ENCODE measurements at places on chromosomes 12 and 14.

GRCh38 chr12:52740584-52740983 is 36.6 kb downstream of the KRT76 start:
- ATAC-seq = no peak

DNA sequence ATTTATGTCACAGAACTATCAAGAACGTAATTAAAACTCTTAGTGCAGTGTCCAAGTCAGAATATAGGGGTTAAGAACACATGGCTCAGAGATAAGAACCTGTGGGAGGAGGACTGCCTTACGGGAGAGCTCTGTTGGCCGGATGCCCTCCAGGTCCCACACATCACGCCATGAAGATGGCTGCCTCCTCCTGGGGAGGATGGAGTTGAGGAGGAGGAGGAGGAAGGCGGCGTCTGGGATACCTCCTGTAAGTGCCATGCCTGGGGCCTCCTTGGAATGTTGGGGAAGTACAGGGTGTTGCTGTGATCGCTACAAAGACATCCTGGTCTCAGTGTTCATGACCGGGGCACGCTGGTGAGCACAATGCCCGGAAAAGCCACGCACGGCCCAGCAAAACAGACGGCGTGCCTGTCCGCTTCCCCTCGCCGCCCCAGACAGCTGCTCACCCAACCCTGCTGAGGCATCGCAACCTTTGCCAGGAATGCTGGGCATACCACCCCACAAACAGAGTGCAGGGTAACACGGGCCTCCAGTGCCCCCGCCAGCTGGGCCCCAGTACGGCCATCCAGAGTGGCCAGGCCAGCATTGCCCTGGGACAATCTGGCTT is 28.7 kb upstream of the CD9 start:
- ATAC-seq = no peak

DNA sequence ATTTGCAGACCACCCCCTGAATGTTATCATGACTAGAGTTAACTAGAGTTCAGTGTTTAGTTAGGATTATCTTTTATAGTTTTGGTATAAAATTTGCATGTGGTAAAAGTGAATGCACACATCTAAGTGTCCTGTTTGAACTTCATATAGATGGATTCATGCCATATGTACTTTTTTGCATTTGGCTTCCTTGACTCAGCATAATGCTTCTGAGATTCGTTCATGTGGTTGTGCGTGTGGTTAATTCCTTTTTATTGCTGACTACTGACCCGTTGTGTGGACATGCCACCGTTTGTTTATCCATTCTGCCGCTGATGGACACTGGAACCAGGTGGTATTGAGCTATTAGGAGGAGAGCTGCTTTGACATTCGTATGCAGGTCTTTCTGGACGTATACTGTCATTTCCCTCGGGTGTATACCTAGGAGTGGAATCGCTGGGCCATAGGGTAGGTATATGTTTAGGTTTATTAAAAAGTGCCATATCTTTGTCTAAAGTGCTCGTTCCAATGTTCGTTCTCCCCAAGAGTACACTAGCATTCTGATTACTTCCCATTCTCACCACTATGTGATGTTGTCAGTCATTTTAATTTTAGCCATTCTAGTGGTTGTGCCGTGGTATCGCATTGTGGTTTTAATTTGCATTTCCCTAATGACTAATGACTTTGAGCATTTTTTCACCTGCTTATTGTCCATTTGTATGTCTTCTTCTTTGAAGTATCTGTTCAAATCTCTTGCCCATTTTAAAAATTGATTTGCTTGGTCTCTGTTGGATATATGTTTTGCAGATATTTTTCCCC is 37.7 kb downstream of the RIN3 start:
- ATAC-seq = peak; percentile 15

DNA sequence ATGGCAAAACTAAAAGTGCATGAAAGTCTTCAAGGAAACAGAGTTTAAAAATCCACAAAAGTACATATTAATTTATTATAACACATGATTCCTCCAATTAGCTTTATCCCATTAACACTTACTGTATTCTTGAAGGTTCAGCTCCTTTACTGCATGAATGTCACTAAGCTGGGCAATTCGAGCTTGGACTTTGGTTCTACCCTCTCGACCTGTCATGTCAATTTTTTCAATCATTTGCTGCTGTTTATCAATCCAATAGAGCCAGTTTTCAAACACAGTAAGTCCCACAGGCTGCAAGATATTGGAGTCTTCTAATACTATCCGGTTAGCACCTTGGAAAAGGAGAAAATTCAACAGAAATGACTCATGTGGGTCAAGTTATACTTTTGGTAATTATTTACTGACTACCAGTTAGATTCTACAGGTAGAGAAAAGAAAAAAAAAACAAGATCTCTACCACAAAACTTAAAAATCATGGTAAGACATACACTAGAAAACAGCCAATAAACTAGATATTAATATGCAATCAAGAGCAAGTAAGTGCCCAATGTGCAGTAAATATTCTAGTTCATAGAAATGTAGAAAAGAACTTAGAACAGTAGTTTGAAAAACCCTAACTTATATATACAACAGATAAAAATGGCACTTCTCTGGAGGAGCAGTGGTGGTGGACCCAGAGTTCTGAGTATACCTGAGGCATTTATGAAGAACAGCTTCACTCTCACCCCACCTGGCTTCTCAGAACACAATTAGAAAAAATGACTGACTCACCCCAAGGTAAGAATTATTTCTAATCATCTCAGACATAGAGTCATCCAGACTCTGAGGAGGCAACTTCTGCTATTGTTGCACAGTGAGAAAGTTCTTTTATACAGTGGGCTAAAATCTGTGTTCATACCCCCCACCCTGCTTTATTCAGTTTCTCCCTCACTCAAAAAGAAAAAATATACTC is 67.7 kb downstream of the BCL2L14 start:
- ATAC-seq = no peak

DNA sequence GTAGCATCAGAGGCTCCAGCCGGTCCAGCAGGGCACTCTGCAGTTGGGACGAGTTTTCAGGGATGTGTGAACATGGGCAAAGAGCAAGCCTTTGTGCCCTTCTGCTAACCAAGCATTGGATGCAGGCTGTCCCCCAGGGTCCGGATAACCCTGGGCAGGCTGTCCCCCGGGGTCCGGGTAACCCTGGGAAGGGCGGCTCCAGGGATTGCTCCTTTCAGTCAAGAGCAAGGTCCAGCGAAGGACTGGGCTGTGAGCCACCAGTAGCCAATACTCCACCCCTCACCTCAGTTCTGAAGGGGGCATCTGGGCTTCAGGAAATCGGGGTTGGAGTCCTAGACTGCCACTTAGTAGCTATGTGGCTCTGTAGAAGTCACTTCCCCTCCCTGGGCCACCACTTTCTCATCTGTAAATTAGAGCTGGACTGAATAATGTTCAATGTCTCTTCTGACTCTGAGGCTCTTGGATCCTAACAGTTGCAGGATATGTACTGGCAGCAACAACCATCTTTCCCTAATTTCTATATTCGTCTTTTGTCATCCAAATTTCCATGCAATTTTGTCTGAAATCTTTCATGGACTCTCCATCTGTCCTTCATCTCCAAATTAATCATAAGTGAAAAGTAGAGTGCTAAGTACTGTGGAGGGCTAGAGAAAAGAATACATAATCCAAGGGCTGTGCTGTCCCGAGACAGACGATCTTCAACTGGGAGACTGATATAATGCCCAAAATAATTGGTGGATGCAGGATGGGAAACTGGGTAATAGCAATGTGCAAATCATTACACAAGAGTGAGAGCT is 137.4 kb upstream of the NTF3 start:
- ATAC-seq = no peak

DNA sequence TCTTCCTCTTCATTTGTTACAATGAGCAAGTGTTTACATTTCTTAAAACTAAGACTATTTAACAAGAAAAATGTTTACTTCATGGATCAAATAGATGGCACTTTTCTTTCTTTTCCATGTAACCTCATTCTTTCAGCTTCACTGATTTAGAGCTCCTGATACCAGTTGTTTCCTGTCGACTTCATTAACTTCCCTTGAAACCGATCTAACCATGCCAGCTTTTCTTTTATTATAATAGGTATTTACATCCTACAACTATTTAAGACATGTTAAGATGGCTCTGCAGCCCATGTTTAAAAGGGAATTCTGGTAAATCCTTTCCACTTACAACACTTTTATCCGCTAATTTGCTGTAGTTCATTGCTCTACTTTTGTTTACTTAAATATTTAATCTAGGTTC is 107.3 kb upstream of the DCN start:
- no peak for ATAC-seq

DNA sequence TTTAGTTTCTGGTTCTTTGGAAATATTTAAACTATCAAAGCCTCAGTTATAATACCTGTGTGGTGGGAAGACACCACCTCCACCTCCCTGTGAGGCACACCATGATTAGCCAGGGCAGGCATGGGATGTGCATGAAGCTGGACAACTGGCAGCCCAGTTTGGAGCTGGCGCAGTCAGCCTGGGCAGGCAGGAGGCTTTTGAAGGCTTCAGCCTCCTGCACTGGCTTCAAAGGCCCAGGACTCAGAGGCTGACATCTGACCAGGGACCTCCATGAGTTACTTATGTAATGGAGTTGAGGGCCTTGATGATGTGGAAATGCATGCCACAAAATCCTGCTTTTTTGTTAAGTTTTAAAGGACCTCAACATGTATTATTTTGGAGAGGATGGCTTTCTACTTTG is 30.3 kb downstream of the C14orf132 start:
- no peak for ATAC-seq

DNA sequence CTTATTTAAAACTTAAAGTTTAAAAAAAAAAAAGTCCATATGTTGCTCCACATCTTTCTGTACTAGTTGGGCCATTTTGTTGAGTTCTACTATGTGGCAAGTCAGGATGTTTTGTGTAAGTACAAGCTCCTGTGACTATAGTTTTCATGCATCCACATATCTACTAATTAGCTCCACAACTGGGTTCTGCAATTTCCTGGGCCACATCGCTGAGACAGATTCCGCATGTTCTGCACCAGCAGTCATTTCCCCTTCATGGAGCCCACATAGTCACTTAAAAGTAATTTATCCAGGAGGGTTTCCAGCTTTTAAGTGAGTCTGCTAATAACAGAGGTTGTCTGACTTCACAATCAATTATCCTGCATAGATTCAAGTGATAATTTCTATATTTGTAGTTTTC is 461.4 kb downstream of the ZFP36L1 start:
- no peak for ATAC-seq

DNA sequence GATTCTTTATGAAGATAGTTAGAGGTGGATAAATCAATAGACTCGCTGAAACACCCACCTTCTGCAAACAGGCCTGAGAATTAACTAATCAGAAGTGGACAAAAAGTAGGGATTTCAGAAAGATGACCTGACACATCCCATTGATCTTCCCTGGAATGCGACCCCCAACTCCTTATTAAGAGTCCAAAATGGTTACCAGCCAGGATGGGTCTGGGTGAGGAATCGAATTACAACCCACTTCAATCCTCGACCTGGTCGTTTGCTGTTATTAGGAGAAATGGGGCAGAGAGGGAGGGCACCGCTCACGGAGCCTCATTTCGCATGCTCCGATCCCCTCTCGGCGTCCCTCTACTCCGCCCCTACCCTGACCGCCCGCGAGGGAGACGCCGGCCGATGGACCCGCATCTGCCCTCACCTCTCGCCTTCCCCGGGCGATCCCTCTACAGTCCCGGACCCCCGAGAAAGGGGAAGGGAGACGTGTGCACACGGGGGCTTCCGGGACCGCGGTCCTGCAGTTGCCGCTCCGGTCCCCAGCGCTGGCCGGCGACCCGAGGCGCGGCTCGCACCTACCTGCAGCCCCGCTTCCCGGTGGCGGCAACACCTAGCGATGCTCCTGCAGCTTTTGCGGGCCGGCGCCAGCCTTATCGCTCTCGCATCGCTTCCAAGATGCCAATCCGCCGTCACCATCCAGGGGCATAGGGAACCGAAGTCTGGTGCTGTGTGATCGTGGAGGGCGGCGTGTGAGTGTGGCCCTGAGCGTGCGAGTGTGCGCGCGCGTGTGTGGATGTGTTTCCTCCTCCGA is 69.3 kb upstream of the USP15 start:
- ATAC-seq = no peak

DNA sequence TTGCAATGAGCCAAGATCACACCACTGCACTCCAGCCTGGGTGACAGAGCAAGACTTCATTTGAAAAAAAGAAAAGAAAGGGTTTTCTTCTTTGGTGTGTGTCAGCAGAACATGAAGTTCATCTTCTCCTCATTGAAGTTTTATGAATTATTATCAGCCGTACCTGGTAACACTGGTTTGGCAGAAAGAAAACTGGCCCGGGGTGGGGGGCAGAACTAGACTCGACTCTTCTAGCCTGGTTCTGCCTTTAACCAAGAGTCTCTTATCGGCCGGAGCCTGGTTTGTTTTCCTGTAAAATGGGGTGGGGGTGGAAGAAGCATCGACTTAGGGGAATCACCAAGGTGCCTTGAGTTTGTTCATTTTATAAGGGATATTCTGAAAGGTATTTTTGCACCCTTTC is 64.1 kb downstream of the TECPR2 start:
- ATAC-seq = no peak

Measured in SK-N-SH treated with all-trans-retinoic acid at 6 μM for 48 hours (cell line).